ENCODE measurements at places on chromosomes 6 and 20. TPM values are rescaled to one million over a fixed set of nuclear protein-coding genes. Genes with fewer than 3 reads are reported as not detected.

Gene GCLC
- polyA plus RNA-seq, result 25.9 TPM

DNA sequence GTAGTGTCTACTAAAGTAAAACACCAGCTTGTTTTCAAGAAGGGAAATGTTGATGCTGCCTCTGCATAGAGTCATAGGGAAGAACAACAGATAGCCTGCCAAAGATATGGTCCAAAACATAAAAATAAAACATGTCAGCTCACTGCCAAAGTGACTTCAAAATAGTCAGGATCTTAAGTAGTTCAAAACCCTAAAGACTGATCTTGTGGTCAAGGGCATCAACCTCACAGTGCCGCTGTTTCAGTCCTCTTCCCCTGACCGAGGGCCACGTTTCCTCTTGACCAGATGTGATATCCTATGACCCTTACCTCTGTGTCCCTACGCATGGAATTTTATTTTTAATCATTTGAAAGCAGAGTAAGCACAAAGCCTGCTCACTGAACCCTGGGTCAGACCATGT, 104.2 kb upstream of the CNKSR3 start:
- no peak overlapping the region for H3K4me3 ChIP-seq
- no peaks in the 10 kb centered on the region for H3K27me3 ChIP-seq
- H3K36me3 ChIP-seq, result no peaks in the 10 kb centered on the region
- no peak overlapping the region for H3K27ac ChIP-seq

DNA sequence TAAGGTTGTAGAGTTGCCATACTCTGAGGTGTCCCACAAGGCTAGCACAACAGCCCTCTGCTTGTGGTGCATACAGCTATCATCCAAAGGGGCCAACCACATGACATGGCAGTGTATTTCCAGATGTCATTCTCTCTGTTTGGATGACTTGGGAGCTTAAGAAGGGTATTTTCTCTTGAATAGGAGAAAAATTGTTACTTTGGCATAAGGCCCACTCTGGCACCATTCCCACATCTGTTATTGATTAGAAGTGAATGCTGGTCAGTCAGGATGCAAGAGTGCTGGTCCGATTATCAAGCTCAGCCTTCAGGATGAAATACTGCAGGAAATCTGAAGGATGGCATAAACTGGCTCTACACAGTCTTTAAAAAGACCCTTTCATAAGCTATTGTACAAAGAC, 83.6 kb upstream of the C20orf144 start:
- H3K27me3 ChIP-seq, result no peaks in the 10 kb centered on the region
- H3K36me3 ChIP-seq, result no peaks in the 10 kb centered on the region
- H3K4me3 ChIP-seq, result no peak overlapping the region
- no peak for DNase-seq

GRCh38 chr20:12659942-12660341, 348.8 kb upstream of the SPTLC3 start:
- DNase-seq, result no peak
- H3K4me3 ChIP-seq, result no peak overlapping the region
- H3K27ac ChIP-seq, result no peak overlapping the region
- H3K27me3 ChIP-seq, result no peaks in the 10 kb centered on the region

GRCh38 chr6:64811119-64811518, 895.9 kb downstream of the EYS start:
- H3K4me3 ChIP-seq, result no peak overlapping the region
- H3K4me1 ChIP-seq, result no peaks in the 10 kb centered on the region
- H3K27me3 ChIP-seq, result no peaks in the 10 kb centered on the region
- DNase-seq, result no peak

GRCh38 chr6:84462698-84463097, 235.3 kb upstream of the CEP162 start:
- no peak overlapping the region for H3K4me3 ChIP-seq
- DNase-seq, result no peak
- no peaks in the 10 kb centered on the region for H3K36me3 ChIP-seq
- no peaks in the 10 kb centered on the region for H3K27me3 ChIP-seq
- no peak overlapping the region for H3K27ac ChIP-seq

DNA sequence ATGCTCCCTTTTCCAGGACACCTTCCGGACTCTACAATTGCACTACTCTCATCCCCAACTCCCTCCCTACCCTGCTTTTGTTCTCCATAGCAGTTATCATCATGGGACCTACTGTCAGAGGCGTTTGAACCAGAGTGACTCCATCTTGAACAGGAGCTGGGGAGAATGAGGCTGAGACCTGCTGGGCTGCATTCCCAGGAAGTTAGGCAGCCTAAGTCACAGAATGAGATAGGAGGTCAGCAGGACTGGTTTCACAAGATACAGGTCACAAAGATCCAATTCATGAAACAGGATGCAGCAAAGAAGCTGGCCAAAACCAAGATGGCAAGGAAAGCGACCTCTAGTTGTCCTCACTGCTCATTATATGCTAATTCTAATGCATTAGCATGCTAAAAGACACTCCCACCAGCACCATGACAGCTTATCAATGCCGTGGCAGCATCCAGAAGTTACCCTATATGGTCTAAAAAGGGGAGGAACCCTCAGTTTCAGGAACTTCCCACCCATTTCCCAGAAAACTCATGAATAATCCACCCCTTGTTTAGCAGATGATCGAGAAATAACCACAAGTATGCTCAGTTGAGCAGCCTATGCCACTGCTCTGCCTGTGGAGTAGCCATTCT, 15.6 kb downstream of the SLC13A3 start:
- DNase-seq, result no peak
- no peak overlapping the region for H3K27ac ChIP-seq
- H3K4me3 ChIP-seq, result no peak overlapping the region

GRCh38 chr20:56245761-56246160, 2.8 kb upstream of the MC3R start:
- H3K36me3 ChIP-seq, result no peaks in the 10 kb centered on the region
- no peak overlapping the region for H3K4me3 ChIP-seq
- no peaks in the 10 kb centered on the region for H3K4me1 ChIP-seq
- no peak for DNase-seq
- no peaks in the 10 kb centered on the region for H3K27me3 ChIP-seq

DNA sequence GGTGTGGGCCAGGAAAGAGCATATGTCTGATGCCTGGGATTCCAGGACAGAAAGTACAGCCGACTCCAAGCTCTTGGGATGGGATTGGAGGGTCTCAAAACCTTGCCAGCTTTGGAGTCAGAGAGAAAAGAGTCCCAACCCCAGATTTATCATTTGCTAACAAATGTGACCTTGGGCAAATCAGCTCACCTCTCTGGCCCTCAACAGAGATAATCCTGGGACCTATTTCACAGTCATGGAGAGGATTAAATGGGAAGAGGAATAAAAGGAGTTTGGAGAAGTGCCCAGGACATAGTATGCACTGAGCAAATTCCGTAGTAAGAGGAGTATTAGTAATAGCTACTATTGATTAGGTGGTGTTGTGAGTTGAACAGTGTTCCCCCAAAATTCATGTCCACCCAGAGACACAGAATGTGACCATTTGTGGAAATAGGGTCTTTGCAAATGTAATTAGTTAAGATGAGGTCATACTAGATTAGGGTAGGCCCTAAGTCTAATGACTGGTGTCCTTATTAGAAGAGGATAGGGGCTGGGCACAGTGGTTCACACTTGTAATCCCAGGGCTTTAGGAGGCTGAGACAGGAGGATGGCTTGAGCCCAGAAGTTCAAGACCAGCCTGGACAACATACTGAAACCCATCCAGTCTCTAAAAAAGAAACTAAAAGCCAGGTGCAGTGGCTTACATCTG, 17.1 kb downstream of the RIPOR3 start:
- no peaks in the 10 kb centered on the region for H3K36me3 ChIP-seq
- no peaks in the 10 kb centered on the region for H3K27me3 ChIP-seq
- no peak overlapping the region for H3K4me3 ChIP-seq
- peaks cover 17% of the 10 kb centered on the region for H3K4me1 ChIP-seq
- DNase-seq, result no peak
- H3K27ac ChIP-seq, result peak overlapping the region; percentile 1

Gene C4A
- polyA plus RNA-seq, result 3.0 TPM

DNA sequence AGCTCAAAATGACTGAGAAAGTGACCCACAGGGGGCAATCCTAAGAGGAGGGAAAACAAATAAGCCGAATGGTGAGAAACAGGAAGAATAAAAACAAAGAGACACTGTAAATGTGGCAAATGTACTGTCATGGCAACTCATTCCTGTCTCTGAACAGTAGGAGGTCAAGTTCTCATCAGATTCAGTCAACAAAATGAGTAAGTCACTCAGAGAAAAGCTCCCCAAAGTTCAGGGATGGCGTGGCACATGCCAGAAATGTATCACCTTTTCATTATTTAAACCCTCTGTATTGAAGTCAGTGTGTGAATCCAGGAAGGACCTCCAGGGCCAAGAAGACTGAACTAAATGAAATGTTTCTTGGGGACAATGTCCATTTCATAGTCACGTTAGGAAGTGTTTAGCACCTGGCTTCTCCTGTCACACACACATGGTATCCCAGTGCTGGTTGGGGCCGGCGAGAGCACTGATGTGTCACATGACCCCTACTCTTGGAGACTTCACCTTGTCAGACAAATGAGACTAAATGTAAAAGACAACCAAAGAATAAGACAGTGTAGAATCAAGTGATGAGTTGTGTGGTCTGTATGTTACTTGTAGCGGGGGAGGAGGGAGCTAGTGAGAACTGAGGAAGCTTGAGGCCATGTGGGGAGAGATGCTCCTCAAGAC, 20.7 kb downstream of the CNR1 start:
- H3K4me1 ChIP-seq, result no peaks in the 10 kb centered on the region
- peaks cover 7% of the 10 kb centered on the region for H3K36me3 ChIP-seq
- no peak overlapping the region for H3K4me3 ChIP-seq
- no peaks in the 10 kb centered on the region for H3K27me3 ChIP-seq

All from sigmoid colon (tissue), 7 donors.